Esophagus muscularis mucosa (tissue), 4 donors: ENCODE measurements at places on chromosomes 5 and 9.

GRCh38 chr5:151534350-151534749 is 56.8 kb downstream of the FAT2 start:
- no peak for DNase-seq
- H3K4me1 ChIP-seq = no peaks in the 10 kb centered on the region
- H3K27me3 ChIP-seq = no peaks in the 10 kb centered on the region
- H3K36me3 ChIP-seq = no peaks in the 10 kb centered on the region

DNA sequence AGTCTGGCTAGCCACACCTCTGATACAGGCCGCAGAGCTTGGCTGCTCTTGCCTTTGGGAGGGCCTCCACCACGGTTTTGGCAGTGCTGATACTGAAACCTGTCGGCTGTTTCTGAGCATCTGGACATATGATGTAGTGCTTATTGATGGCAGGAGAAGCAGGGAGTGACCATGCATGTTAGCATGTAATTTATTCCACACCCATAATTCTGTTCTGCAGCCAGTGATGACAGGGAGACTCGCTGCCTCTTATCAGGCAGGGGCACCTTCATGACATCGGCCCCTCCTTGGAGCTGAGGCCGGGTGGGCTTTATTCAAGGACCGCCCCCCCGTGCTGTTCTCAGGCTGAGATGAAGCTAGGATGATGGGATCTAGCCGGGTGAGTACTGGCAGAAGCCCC is 49.0 kb downstream of the OLFM1 start:
- peaks cover 13% of the 10 kb centered on the region for H3K4me1 ChIP-seq
- H3K4me3 ChIP-seq = no peak overlapping the region
- H3K27ac ChIP-seq = no peak overlapping the region
- peaks cover 84% of the 10 kb centered on the region for H3K27me3 ChIP-seq
- no peak for DNase-seq

GRCh38 chr9:135032868-135033460 is 54.5 kb upstream of the OLFM1 start:
- H3K36me3 ChIP-seq = no peaks in the 10 kb centered on the region
- H3K4me3 ChIP-seq = no peak overlapping the region
- H3K27me3 ChIP-seq = peaks cover 59% of the 10 kb centered on the region
- H3K27ac ChIP-seq = no peak overlapping the region
- H3K4me1 ChIP-seq = no peaks in the 10 kb centered on the region
- no peak for DNase-seq

DNA sequence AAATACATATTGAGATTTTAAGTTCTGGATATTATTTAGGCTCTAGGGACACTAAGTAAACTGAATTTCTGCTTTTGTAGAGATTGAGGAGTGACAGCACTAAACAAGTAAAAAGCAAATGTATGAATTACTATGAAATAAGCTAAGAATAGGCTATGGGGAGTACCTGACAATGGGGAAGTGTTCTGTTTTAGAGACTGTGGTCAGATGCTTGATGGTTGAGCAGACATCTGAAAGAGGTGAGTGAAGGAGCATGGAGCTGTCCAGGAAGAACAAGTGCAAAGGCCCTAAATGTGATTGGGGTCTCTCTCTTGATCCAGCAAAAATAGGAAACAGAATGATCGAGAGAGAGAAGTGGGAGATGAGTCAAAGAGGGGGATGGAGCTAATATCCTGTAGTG is 111.7 kb downstream of the JAKMIP2 start:
- DNase-seq = no peak
- peaks cover 5% of the 10 kb centered on the region for H3K4me1 ChIP-seq
- H3K4me3 ChIP-seq = no peak overlapping the region

- DNase-seq = no peak
- H3K4me1 ChIP-seq = peaks cover 8% of the 10 kb centered on the region
- no peaks in the 10 kb centered on the region for H3K27me3 ChIP-seq
- no peaks in the 10 kb centered on the region for H3K36me3 ChIP-seq
- H3K4me3 ChIP-seq = no peak overlapping the region
- no peak overlapping the region for H3K27ac ChIP-seq
Measured at GRCh38 chr5:107359916-107360234, 310.9 kb downstream of the EFNA5 start.

DNA sequence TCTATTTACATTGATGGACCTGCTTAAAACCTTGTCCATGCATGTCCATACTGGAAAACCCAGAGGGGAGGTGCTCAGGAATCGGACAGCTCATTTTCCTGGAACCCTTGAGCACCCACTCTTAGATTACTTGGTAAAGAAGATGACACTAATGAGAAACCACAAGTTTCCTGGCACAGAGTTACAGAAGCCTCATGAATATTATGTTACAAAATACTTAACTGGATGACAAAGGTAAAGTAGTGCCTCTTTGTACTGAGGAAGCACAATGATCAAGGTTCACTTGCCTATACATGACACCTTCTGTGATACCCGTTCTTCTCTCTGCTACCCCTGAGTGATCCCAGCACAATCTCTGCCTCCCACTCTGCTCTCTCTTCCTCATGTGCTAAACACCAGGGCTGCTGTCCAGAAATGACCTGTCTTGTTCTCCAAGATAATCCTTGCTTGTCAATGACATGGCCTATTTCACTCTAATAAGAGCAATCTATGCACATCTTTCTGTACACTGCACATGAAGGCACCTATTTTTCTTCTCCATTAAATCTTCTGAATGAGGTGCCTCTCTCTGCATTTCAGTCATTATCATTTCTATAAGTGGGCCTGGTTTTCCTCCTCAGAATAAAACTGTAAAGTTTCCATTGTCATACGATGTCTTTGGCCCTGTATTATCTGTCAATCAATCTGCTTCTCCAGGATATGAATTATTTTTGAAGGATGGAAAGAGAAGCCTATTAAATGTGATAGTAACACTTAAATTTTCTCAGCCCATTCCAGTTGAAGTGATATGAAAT is 684.0 kb upstream of the ACO1 start:
- DNase-seq = no peak
- no peaks in the 10 kb centered on the region for H3K4me1 ChIP-seq
- no peaks in the 10 kb centered on the region for H3K36me3 ChIP-seq
- no peaks in the 10 kb centered on the region for H3K27me3 ChIP-seq
- no peak overlapping the region for H3K27ac ChIP-seq
- no peak overlapping the region for H3K4me3 ChIP-seq

DNA sequence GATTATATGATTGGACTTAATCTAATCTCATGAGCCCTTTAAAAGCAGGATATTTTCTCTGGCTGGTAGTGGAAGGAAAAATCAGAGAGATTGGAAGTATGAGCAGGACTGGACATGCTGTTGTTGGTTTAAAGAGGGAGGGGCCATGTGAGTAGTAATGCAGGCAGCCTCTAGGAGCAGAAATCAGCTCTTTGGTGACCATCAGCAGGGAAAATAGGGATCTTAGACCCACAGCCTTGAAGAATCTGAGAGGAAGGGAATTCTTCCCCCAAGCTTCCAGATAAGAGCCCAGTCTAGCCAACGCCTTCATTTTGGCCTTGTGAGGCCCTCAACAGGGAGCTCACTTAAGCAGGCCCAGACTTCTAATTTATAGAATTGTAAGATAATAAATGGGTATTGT is 9.5 kb downstream of the SH3GL2 start:
- DNase-seq = peak; percentile 34
- H3K4me3 ChIP-seq = no peak overlapping the region
- no peak overlapping the region for H3K27ac ChIP-seq
- no peaks in the 10 kb centered on the region for H3K27me3 ChIP-seq

- H3K4me3 ChIP-seq = no peak overlapping the region
- no peak for DNase-seq
- H3K27ac ChIP-seq = no peak overlapping the region
- no peaks in the 10 kb centered on the region for H3K27me3 ChIP-seq
- no peaks in the 10 kb centered on the region for H3K4me1 ChIP-seq
Measured at GRCh38 chr5:57987552-57987951, 472.3 kb downstream of the PLK2 start.

- H3K27ac ChIP-seq = no peak overlapping the region
- H3K27me3 ChIP-seq = peaks cover 4% of the 10 kb centered on the region
- no peaks in the 10 kb centered on the region for H3K36me3 ChIP-seq
Measured at GRCh38 chr5:374631-375335, 53.3 kb downstream of the AHRR start.

- H3K4me3 ChIP-seq = no peak overlapping the region
- no peak overlapping the region for H3K27ac ChIP-seq
- no peak for DNase-seq
- H3K4me1 ChIP-seq = no peaks in the 10 kb centered on the region
- no peaks in the 10 kb centered on the region for H3K27me3 ChIP-seq
- peaks cover 3% of the 10 kb centered on the region for H3K36me3 ChIP-seq
Measured at GRCh38 chr5:118946138-118946800, 42.1 kb downstream of the DTWD2 start.

DNA sequence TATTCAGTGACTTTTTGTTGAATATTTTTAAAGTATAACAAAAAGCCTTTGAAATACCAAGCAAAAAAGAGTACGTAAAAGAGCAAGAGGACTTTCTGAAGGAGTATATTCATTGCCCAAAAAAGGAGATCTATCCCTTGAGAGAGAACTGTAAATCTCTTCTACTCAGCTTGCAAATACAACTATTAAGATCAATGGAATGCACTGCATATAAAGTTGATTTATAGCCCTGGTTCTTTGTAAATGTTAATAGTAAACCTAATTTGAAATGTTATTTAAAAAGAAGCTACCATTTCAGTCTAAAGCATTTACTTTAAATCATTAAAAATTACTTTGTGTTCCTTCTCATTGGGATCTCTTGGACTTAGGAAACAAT is 168.1 kb downstream of the PDE4D start:
- no peaks in the 10 kb centered on the region for H3K4me1 ChIP-seq
- H3K4me3 ChIP-seq = no peak overlapping the region
- no peak overlapping the region for H3K27ac ChIP-seq
- no peaks in the 10 kb centered on the region for H3K36me3 ChIP-seq

- DNase-seq = no peak
- no peak overlapping the region for H3K4me3 ChIP-seq
- no peak overlapping the region for H3K27ac ChIP-seq
- H3K36me3 ChIP-seq = no peaks in the 10 kb centered on the region
- no peaks in the 10 kb centered on the region for H3K4me1 ChIP-seq
Measured at GRCh38 chr5:58946230-58946629, 363.4 kb downstream of the RAB3C start.

GRCh38 chr9:123339666-123340510 is 16.1 kb upstream of the CRB2 start:
- peaks cover 16% of the 10 kb centered on the region for H3K4me1 ChIP-seq
- H3K4me3 ChIP-seq = peak overlapping the region; percentile 21
- DNase-seq = no peak
- H3K27me3 ChIP-seq = no peaks in the 10 kb centered on the region
- H3K27ac ChIP-seq = no peak overlapping the region

DNA sequence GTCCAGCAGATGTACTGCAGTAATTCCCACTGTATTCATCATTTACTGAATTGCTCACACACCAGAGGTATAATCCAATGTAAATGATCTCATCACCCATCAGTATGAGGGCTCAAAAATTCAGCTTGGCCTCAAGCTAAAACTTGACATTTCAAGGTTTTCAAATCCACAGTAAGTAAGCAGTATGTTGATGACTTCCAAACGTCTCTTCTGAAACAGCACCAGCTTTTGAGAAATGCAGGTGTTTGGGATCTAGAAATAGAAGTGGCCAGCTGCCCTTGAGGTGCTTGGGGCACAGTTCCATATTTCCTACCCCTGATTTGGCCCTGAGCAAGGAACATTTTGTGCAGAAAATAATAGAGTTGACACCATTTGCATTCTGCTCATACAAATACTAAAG is 388.0 kb upstream of the TUSC1 start:
- no peak overlapping the region for H3K27ac ChIP-seq
- H3K4me1 ChIP-seq = peaks cover 12% of the 10 kb centered on the region
- H3K36me3 ChIP-seq = no peaks in the 10 kb centered on the region
- H3K4me3 ChIP-seq = no peak overlapping the region
- no peak for DNase-seq
- H3K27me3 ChIP-seq = no peaks in the 10 kb centered on the region

DNA sequence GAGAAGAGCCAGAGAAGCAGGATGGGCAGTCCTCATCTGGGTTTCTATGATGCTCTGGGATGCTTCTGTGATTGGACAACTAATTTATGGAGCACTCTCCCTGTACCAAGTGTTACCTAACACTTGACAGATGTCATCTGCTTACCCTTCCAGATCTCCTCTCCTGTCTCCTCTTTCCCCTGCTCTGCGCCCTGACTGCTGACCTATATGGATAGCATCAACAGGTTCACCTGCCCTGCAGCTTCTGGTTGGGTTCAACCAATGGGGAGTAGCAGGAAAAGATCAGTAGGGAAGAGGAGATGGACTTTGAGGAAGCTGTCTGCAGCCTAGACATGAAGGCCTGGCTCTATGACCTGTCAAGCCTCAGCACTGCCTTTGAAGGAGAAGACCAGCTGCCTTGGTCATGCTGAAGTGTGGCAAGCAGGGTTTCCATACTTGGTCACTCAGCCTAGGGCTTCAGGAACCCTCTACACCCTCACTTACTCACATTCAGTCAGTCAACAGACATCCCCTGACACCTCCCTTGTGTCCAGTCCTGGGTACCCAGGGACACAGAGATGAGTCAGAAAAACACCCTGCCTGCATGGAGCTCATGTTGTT is 11.3 kb upstream of the P4HA2 start:
- no peak overlapping the region for H3K27ac ChIP-seq
- DNase-seq = no peak
- H3K4me1 ChIP-seq = no peaks in the 10 kb centered on the region
- no peaks in the 10 kb centered on the region for H3K27me3 ChIP-seq
- no peaks in the 10 kb centered on the region for H3K36me3 ChIP-seq
- no peak overlapping the region for H3K4me3 ChIP-seq
